C1 segment of cervical spinal cord (tissue), 14 donors: ENCODE measurements at places on chromosomes 3 and 15.

DNA sequence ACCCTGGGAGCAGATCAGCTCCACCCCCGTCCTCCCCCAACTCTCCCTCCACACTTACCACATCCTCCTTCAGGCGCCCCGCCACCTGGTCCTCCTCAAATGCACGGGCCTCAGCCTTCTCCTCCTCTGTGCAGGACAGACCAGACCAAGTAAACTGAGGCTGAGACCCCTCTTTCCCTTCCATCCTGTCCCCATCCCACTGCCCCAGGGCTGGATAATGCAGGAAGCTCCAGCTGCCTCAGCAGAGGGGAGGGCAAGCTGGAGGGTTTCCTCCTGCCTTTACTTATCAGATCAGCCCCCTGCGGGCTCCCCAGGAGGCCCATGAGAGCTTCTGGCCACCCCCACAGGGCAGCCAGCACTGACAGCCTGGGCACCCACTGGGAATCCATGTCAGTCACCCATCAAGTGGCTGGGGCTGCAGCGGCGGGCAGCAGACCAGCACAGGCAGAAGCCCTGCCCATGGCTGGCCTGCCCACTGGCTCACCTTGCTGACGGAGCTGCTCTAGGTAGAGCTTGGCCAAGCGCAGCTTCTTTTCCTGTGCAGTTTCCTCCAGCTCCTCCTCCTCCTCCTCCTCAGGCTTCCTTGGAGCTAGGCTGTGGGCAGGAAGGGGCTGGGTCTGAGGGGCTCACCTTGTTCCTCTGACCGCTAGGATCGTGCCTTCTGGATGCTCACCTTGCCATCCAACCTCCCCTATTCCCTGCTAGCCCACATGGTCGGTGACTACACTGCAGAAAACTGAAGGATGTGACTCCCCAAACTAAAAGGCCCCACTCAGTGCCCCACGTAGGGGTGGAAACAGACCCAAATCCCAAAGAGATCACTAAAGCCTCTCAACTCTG, 3.9 kb downstream of the RRP9 start:
- DNase-seq: no peak

- DNase-seq: no peak
Measured at GRCh38 chr3:140470962-140471361, 206.9 kb upstream of the TRIM42 start.

- DNase-seq: no peak
Measured at GRCh38 chr3:181487236-181487978, 224.3 kb upstream of the SOX2 start.

GRCh38 chr15:33825453-33825852, 142.8 kb upstream of the CHRM5 start:
- DNase-seq: no peak

GRCh38 chr3:153252963-153253362, 90.9 kb downstream of the RAP2B start:
- no peak for DNase-seq
